Heart left ventricle (tissue), 16 donors: ENCODE measurements at places on chromosomes 3 and 15. TPM values are rescaled to one million over a fixed set of nuclear protein-coding genes. Genes with fewer than 3 reads are reported as not detected.

ZBTB20 gene
- total RNA-seq: 97.5 TPM

- H3K27me3 ChIP-seq: peaks cover 7% of the 10 kb centered on the region
- DNase-seq: no peak
- no peak overlapping the region for H3K27ac ChIP-seq
- H3K4me1 ChIP-seq: no peaks in the 10 kb centered on the region
- no peak overlapping the region for H3K4me3 ChIP-seq
- H3K36me3 ChIP-seq: no peaks in the 10 kb centered on the region
Observed at GRCh38 chr15:32643907-32644445, 2.5 kb downstream of the SCG5 start.

DNA sequence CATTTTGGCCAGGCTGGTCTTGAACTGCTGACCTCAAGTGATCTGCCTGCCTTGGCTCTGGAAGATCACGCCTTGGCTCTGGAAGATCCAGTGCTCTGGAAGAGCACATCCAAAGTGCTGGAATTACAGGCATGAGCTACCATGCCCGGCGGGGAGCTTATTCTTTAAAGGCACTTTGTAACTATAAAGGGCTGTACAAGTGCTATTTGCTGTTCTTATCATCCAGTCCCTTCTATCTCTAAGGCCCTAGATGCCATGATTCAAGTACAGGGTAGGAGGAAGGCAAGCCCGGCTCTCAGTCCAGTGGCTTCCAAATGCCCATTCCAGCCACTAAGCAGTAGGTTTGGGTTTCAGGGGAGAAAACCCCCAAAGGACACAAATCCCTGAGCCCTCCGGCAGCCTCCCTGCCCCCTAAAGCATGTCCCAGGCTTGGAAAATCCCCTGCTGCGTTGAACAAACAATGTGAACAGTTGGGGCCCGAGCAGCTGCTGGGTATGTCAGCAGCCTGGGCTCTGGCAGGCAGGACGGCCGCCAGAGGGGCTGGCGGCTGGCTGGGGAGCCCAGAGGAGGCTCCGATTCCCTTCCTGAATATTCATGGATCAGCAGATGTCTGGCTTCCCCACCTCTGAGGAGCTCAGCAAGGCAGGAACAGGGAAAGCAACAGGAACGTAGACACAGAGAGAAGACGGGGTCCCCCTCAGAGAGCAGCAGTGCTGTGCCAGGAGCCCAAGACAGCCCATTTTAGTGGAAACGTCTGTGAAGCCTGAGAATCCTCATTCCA, 7.7 kb downstream of the IGDCC4 start:
- H3K4me3 ChIP-seq: no peak overlapping the region
- H3K27me3 ChIP-seq: peaks cover under 1% of the 10 kb centered on the region
- no peak for DNase-seq
- H3K27ac ChIP-seq: peak overlapping the region; percentile 17
- H3K4me1 ChIP-seq: peaks cover 13% of the 10 kb centered on the region
- H3K36me3 ChIP-seq: no peaks in the 10 kb centered on the region

- no peak overlapping the region for H3K27ac ChIP-seq
- H3K27me3 ChIP-seq: no peaks in the 10 kb centered on the region
- DNase-seq: peak; percentile 49
- H3K36me3 ChIP-seq: no peaks in the 10 kb centered on the region
- peaks cover 21% of the 10 kb centered on the region for H3K4me1 ChIP-seq
- no peak overlapping the region for H3K4me3 ChIP-seq
Observed at GRCh38 chr3:56989169-56989976, 71.1 kb upstream of the SPATA12 start.

GRCh38 chr3:188124184-188124583, 29.8 kb upstream of the LPP start:
- H3K4me3 ChIP-seq: no peak overlapping the region
- no peak overlapping the region for H3K27ac ChIP-seq

DNA sequence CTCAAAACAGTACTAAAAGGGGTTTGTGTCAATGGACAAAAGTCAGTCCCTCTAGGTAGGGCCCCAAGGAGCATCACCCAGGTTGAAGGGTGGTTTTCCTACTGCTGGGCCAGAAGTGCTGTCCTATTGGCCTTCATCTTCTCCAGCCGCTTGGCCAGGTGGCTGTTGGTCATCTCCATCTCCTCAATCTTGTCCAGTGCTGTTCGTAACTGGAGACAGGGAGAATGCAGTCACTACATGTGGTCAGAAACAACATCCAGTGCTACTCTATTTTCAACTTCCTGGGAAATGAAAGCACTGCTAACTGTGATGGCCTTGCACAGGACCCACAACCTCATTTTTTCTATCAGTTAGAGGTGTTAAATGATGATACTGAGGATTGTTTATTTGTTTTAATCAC, 60.4 kb downstream of the MLH1 start:
- no peak for DNase-seq
- peak overlapping the region; percentile 47 for H3K27ac ChIP-seq
- peaks cover 87% of the 10 kb centered on the region for H3K36me3 ChIP-seq

- H3K27ac ChIP-seq: no peak overlapping the region
- no peak for DNase-seq
- H3K36me3 ChIP-seq: no peaks in the 10 kb centered on the region
Observed at GRCh38 chr15:91114301-91114700, 14.2 kb downstream of the SV2B start.
